ENCODE measurements at places on chromosomes 5 and 9.
A peak's percentile ranks its signal among the peaks of the same experiment; 100 is the strongest.

DNA sequence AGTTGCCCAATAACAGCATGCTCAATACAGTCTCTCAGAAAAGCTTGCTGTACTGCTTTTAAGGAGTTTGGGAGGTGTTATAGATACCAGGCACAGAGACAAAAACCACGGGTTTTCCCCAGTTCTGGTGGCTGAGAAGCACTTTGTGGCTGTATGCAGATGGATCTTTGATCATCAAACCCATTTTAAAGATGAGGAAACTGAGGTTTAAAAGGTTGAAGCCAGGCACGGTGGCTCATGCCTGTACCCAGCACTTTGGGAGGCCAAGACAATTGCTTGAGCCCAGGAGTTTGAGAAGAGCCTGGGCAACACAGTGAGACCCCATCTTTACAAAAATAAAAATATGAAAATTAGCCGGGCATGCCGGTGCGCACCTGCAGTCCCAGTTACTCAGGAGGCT lies 46.3 kb upstream of the PLPP6 start:
- DNase-seq, result no peak

DNA sequence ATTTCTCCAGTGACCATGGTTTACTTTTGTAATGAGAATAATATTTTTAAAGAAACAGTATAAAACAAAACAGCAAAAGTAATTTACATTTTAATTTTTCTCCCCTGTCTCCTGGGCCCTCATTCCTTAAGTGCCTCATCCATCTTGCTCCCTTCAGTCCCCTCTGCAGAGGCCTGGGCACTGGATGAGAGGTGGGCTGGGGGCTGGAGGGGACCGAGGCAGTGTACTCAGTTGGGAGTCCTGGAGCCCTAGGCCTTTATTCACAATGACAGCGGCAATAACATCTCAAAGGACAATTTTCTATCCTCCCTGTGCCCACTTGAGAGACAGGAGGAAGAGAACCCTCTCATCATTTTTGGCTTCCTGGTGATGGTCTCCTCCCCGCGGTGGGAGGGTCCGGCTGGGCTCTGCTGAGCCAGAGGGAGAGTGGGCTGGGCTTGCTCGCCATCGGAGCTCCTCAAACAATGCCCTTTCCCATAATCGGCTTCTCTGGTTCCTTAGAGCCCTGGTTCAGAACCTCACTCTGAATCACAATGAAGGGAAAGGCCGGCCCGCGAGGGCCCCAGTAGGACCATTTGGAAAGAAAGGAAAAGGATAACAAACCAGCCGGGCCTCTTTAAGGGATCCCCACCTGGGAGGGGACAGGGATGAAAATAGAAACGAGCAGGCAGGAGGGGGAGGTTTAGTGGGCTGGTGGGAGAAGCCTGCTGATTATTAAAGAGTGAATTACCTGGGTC lies 9.7 kb upstream of the SMIM32 start:
- no peak for DNase-seq

DNA sequence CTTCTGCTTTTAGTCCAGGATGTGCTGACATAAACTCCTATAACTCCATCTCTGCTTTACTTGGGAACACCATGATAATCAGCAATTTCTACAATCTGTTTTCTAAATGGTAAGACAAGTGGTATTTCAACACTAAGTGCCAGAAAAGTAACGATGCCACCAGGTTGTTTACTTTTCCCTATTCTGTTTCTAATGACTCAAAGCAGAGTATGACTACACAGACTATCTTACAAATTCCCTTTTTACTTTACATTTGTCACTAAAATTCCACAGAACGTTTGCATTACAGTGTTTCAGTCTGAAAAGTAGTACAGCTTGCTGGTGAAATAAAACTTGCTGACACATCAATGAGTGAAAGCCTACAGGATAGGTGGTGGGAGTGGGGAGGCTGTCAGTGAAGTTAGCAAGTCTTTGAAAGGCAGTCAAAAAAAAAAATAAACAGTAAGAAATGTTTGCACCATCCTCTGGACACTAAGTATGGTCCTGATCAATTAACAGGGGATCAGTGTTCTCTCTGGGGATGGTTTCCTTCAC lies 186.5 kb downstream of the LURAP1L start:
- no peak for DNase-seq

- peak; percentile 35 for DNase-seq
Measured at GRCh38 chr9:126334721-126335621, 8.3 kb downstream of the MVB12B start.

DNA sequence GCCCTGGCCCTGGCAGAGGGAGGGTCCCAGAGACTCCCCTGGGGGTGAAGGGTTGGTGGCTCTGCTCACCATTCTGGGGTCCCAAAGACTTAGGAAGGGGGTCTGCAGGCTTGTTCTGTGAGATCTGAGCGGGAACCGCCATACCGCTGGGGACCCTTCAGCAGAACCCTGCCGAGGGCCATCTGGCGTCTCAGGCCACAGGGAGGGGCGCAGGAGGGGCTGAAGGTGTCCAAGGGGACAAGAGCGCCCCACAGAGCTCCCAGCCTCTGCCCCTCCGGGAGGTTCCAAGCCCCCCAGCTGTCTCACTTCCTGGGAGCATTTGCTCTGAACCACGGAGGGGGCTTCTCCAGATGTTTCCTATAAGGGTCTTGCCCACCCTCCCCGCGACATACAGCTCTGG lies 4.8 kb downstream of the FIBCD1 start:
- no peak for DNase-seq

GRCh38 chr9:95516221-95516733 lies 494 bp downstream of the PTCH1 start:
- peak; percentile 49 for DNase-seq

DNA sequence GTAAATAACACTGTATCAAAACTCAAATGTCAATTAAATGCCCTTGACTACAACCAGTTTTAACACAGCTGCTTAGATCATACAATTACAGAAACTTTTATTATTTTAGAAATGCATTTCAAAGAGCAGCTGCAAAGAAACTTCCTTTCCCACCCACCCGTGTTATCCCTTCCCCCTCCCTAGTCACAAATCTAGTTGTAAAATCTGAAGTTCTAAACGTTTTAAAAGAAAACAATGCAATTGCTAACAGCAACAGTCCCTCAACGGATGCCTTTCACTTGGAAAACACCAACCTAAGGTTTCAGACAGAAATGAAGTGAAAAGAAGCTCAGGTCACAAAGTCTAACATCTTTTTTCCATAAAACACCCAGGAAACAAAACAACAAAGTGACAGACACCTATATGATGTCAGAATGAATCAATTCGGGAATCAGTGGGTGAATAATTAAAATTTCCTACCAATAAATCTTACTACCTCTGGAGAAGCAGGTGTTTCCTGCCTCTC lies 100.3 kb downstream of the FBXW11 start:
- no peak for DNase-seq

DNA sequence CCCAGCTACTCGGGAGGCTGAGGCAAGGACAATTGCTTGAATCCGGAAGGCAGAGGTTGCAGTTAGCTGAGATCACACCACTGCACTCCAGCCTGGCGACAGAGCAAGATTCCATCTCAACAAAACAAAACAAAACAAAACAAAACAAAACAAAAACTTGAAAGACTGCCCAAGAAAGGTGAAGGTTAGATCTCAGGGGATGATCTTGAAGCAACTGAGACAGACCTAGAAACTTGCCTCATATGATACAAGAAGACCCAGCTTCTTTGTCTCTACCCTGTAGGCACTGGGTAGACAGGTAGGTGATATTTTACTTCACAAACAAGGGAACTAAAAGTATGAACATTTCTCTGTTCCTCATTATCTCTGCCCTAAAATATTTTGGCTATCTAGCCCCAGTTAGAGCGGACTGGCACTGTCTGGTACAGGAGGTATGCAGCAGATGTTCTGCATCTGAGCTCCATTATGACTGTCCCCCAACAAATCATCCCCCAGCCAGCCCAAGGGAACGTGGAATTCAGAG lies 26.3 kb upstream of the SHOC1 start:
- no peak for DNase-seq

- DNase-seq, result no peak
Measured at GRCh38 chr9:34331196-34331595, 1.8 kb downstream of the NUDT2 start.

- no peak for DNase-seq
Measured at GRCh38 chr5:138911441-138911840, 36.3 kb upstream of the LRRTM2 start.

GRCh38 chr5:148427370-148428042 lies 43.7 kb downstream of the FBXO38 start:
- no peak for DNase-seq

GRCh38 chr9:126459126-126459525 lies 132.5 kb downstream of the MVB12B start:
- no peak for DNase-seq

GRCh38 chr9:86700629-86701028 lies 246.7 kb downstream of the GAS1 start:
- peak; percentile 78 for DNase-seq

DNA sequence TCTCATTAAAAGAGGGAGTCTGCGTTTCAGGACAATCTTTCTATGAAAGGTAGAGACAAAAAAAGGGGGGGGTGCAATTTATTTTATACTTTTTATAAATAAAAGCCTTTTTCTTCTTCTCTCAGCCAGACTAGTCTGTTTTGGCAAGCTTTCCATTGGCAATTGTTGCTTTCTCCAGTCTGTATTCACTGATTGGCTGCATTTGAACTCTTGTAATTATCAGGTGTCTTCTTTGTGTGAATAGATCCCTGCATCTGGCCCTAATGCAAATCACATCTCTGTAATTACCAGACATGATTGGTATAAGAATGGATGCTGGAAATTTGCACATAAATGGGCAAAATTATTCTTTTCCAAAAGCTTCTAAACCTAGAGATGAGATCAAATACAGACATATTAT lies 7.6 kb upstream of the EQTN start:
- DNase-seq, result no peak

- DNase-seq, result no peak
Measured at GRCh38 chr5:173751266-173751600, 134.8 kb upstream of the BOD1 start.

DNA sequence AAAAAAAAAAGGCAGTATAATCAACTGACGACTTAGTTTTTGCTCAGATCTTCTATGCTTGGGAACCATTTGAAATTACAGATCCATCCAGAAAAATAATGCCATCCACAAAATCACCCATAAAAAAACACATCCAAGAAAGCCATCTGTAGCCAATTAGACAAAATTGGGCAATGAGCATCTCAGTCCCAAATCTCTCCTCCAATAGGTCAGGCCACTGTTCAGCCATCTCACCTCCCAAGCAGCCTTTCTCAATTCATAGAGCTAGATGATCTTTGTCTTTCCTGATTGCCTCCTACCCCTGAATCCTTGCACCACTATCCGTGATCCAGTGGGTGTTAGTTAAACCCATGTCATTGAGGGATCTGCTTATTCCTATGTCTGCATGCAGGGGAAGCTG lies 139.6 kb downstream of the SCAMP1 start:
- no peak for DNase-seq

DNA sequence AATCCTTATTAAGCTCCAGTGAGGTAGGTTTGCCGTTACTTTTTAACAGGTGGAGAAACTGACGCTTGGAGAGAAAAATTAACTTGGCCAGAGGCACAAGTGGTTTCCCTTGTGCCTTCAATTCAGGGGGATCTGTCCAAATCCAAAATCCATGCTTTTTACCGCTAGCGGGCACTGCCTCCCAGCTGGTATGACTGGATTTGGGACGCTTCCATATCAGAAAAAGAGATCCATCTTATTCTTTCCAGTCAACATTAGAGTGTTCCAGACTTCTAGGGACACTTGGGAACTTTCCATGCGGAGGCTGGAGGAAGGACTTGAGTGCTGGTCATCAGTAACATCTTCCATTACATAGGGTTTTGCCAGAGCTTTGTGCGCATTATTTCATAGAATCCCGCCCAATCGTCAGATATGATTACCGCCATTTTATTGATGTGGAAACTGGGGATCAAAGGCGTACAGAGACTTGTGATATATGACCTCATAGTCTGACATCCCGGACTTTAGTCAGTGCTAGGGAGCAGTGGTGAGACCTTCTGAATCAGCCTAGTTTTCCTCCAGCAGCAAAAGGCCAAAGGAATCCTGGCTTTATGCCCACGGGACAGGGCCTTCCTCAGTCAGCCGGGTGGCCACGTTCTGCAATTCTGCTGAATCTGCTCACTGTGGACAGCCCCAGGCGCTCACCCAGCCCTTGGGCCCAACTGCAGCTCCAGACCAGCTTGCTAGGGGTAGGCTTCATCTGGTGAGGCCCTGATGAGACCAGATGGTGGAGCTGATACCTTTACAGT lies 1.1 kb upstream of the GNPDA1 start:
- peak; percentile 58 for DNase-seq

DNA sequence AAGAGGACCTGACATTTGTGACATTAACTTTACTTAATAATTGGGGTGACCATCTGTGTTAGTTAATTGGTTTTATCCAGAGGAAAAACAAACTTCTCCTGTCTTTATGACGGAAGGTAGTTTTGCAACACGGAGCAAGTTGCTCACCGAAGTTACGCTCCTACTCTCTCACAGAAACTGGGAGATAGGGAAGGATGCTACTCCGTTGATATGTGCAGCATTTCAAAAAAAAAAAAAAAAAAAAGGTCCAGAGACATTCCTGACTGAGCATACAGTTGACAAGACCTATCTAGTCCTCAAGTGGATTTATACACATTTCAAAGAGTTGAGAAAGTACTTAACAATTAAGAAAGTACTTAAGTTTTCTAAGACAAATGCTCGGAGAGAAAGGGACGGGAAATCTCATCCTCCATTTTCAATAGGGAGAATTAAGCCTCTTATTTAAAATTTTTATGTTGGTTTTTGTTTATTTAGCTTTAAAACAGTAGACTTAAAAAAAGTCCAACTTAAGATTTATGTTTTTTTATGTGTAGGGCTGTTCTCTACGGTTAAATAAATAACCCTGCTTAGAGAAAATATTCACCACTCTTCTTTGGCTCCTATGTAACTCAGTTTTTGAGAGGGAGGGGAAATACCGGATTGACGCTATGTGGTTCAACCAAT lies 455 bp upstream of the FER start:
- no peak for DNase-seq

DNA sequence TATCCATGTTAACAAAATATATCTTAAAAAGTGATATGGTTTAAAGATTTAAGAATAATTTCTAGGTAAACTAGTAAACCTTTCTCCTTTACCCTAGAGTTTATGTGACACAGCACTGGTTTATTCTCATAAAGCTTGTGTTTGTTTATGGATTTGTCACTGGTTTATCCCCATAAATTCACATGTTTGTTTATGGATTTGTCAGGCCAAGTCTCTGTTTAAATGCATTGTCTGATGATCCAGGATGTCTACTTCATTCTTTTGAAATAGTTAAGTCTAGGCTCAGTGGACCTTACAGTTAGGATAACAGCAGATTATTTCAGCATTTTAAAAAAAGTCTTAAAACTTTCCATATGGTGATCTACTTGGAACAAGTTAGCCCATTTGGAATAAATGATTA lies 334.0 kb downstream of the ARRDC3 start:
- no peak for DNase-seq

DNA sequence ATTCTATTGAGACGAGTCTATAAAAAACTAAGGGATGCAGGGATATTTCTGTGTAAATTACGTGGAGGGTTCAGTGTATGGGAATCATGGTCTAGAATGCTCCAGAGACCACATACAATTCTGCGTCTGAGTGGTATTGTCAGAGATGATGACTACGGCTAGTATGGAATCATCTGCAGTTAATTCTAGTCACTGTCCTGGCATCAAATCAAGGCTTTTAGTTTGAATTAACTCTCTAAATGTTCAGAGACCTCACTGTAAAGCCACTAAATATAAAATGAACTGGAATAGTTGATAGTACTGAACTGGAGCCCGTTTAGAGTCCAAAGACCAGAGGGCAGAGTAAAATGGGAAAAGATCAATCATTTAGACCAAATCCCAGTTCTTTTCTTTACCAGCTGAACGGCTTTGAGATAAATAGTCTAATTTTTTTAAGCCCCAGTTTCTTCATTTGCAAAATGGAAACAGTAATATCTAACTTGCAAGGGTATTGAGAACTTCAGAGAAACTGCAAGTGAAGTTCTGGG lies 599.8 kb downstream of the EBF1 start:
- DNase-seq, result no peak
